ENCODE measurements at places on chromosomes 2 and 18.

DNA sequence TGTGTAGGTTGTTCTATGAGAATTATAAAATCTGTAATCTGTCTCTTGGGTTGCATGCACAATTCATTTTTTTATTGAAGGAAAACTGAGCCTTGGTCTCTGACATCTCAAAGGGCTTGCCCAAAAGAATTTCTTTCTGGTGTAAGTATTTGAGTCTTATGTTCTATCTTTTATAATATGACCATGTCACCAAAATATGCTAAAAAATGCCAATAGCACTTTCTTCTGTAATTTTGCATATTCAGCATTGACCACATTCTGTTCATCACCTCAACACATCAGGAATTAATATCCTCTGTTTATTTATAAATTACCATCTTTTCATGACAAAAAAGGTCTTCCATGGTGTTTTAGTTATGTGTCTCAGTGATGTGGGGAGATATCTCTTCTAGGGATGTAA lies 268.7 kb upstream of the TCF4 start:
- no peak for DNase-seq

GRCh38 chr2:130135692-130136541 lies 6.9 kb upstream of the POTEF start:
- DNase-seq, result no peak

- peak; percentile 49 for DNase-seq
Measured at GRCh38 chr2:223008162-223008561, 43.8 kb upstream of the KCNE4 start.

- DNase-seq, result peak; percentile 74
Measured at GRCh38 chr2:177187631-177188312, 24.8 kb upstream of the HNRNPA3 start.

- no peak for DNase-seq
Measured at GRCh38 chr2:240136671-240137292, 677 bp upstream of the COPS9 start.

DNA sequence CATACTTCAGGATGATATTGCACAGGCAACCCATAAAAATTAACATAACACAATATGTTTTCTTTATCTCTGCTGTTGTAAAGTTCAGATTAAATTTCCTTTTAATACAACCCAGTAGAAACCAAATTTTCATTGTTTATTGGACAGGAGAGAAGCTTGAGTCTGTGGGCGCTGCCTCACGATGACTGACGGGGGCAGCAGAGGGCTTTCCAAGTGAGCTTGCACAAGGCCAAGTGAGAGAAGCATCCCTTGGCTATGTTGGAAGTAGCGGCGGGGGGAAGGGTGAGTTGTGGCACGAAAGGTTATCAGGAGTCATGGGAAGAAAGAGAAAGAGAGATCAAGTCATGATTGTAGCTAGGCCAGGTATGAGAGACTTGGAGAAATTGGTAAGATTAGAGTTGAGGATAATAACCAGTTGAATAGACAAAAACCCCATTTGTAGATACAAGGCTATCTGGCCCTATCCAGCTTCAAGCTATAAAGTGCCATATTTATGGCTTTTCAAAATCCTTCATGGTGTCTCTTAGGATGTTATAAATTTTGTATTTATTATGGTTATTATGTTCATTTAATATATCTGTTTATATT lies 413.7 kb upstream of the FAM98A start:
- DNase-seq, result peak; percentile 76

DNA sequence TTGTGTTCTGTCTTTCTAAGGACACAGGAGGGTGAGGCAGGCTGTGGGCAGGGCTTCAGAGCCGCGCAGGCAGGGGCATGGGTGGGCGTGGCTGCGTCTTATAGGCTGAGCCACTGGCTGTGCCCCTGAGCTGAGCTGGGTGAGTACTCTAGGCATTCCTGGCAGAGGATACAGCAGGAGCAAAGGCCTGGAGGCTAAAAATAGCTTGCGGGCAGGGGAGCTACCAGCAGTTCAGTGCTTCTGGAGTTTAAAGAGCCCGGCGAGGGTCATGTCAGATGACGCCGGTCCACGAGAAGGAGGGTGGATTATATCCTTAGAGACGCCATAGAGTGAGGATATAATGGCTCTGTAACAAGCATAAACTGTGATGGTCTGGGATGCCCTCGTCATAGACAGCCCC lies 31.5 kb upstream of the PDIA6 start:
- DNase-seq, result peak; percentile 80

- DNase-seq, result no peak
Measured at GRCh38 chr18:24402209-24402785, 4.7 kb upstream of the OSBPL1A start.

- no peak for DNase-seq
Measured at GRCh38 chr2:45494978-45495293, 116.1 kb downstream of the SRBD1 start.

- no peak for DNase-seq
Measured at GRCh38 chr2:70160545-70160944, 30.3 kb downstream of the C2orf42 start.

DNA sequence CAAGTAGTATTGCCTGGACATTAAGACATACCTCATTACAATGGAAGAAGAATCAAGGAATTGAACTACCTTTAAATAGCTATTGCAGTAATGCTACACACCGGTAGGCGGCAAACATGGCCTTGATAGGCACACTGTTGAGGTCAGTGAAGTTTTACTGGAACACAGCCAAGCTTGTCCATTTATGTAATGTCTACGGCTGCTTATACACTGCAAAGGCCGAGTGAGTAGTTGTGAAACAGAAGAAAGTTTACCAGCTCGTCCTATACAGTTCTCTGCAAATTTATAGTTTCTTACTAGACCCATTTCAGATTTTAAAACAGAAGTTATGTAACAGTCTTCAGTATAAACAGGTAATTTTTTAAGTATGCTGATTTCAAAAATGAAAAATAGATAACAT lies 38.8 kb downstream of the PPP4R1 start:
- DNase-seq, result peak; percentile 98

GRCh38 chr2:11829947-11830707 lies 83.7 kb downstream of the LPIN1 start:
- peak; percentile 95 for DNase-seq

DNA sequence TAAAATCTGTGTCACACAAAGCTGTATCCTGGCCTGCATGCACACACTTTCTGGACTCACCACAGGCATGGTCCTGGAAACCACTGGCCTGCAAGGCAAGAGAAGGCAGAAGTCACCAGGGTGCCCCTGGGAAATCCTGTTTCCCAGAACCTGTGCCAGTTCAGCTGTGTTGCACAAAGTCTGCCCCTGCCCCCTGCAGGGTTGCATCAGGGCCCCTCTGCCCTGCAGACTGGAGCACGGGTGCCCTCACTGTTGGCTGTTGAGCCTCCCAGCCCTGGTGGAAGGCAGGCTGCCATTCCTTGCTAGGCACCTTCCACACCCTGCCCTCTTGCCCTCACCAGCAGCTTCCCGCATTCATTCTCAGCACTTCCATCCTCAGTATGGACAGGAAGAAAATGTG lies 18.0 kb upstream of the TUBB6 start:
- no peak for DNase-seq

DNA sequence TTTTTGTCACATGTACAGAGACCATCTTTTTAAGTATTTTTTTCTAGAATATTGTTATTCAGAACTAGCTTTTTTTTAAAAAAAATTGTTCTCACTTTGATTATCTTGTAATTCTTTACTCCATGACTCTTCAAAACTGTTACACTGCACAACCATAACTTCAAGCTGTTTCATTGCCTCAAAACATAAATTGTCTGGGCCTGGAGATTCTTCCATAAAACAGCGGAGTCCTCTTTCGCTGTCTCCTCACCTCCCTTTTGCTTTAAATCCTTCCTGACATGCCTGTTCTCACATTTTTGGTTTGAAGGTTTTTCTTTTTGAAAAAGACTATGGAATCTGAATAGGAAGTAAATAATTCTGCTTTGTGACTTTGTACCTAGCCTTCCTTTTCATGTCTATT lies 126.7 kb downstream of the GALNT3 start:
- DNase-seq, result no peak

DNA sequence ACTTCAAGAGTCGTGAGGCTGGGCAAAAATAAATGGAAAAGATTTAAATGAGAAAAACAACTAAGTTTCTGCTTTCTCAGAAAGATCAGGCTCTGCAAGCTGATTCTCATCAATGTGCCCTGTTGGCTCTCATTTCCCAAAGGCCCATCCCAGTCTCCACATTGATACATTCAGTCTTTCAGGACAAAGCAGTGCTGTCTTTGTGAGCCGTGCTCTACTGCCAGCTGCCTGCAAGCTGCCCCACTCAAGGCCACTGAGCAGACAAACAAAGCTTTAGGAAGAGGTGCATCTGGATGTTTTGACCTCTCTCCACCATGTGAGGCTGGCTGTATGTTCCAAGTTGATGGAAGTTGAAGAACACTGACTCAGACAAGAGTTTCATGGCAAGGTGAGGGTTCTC lies 48.8 kb downstream of the FSHR start:
- no peak for DNase-seq

- DNase-seq, result peak; percentile 89
Measured at GRCh38 chr2:228675091-228675490, 493.6 kb upstream of the SPHKAP start.

- peak; percentile 50 for DNase-seq
Measured at GRCh38 chr2:36277146-36277808, 78.3 kb upstream of the CRIM1 start.

DNA sequence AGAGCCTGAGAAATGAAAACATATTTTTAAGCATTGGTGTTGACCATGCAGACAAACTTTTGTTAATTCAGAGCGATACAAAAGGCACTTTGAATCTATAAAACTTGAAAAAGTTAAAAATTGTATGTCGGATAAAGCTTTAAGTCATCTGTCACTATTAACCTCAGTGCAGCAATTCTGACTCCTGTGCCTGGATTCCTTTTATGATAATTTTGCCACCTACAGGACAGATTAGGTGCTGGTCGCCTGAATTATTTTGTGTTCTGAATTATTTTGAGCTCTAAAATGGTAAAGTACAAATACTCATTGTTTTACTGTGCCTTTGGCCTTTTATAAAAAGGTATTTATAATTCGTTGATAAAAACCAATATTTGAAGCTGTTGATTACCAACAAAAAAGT lies 19.4 kb upstream of the RNF138 start:
- no peak for DNase-seq

- DNase-seq, result no peak
Measured at GRCh38 chr2:78024996-78025395, 502.8 kb upstream of the LRRTM4 start.

DNA sequence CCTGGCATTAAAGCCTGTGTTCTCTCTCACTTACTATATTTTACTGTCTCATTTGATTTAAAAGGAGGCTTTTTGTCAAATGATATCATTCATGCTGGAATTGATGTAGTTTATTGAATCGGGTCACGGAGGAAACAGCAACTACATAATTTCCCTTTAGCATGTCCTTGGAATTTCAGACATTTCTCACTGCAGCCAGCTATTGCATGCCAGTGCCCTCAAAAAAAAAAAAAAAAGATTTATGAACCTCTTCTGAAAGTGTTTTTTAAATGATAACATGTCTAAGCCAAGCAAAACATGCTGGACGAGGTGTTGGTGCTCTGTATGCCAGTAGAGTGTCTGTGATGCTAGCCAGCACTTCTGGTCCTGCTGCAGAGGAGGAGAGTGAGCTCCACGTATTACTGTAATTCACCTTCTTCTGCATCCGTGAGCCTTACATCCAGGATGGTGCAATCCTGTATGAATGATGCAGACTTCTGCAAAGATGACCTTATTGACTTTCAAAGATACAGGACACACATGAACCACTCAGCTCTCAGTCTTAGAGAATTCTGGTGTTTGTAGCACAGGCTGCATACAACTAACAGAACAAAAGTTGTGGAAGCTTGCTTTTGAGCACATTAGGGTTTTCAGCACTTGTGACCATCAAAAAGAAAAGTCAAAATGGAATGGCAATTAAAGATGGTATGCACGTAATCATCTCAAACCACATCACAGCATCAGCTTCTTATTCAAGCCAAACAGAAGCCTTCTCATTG lies 31.1 kb downstream of the UGP2 start:
- DNase-seq, result peak; percentile 57

GRCh38 chr2:177909962-177910361 lies 162.6 kb downstream of the PDE11A start:
- peak; percentile 4 for DNase-seq

- DNase-seq, result no peak
Measured at GRCh38 chr2:26730549-26731344, 33.3 kb upstream of the SLC35F6 start.

- peak; percentile 44 for DNase-seq
Measured at GRCh38 chr18:10743766-10744165, 217.9 kb downstream of the NAPG start.

GRCh38 chr2:136016836-136017235 lies 31.4 kb upstream of the DARS1 start:
- DNase-seq, result no peak

DNA sequence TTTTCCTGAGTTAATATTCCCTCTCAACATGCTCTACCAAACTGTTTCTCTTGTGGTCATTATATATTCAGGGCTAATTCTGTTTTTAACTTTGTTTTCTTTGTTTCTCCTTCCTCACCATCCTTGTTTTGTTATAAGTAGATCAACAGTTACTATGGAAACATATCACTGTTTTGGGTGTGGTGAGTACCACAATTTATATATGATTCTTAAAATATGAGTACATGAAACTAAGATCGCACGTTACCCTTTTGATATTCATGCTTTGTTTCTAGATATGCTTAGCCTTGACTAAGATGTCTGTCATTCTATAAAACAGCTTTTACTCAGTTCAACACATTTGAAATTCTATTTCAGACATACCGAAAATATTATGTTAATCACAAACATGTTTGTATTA lies 232.3 kb upstream of the ITGA4 start:
- no peak for DNase-seq

GRCh38 chr2:46601328-46601963 lies 122.1 kb downstream of the TMEM247 start:
- peak; percentile 64 for DNase-seq

DNA sequence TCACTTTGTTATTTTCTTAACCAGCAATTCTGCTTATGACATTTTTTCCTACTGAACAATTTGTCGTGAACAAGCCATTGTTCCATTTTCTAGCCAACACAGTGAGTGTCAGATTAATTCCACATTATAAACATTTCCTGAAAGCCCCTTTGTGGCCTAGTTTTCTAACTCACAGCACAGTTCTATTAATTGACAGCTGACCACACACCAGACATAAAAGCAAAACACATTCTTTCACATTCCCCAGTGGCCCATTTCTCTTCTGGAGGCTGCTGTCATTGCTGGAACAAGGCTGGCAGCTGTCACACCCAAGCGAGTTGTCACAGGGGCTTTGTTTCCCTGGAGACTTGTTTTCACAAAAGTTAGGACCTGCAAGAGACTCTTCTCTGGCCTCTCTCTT lies 50.7 kb downstream of the RNF152 start:
- DNase-seq, result no peak

GRCh38 chr2:102487761-102488462 lies 14.9 kb downstream of the SLC9A4 start:
- DNase-seq, result peak; percentile 15

DNA sequence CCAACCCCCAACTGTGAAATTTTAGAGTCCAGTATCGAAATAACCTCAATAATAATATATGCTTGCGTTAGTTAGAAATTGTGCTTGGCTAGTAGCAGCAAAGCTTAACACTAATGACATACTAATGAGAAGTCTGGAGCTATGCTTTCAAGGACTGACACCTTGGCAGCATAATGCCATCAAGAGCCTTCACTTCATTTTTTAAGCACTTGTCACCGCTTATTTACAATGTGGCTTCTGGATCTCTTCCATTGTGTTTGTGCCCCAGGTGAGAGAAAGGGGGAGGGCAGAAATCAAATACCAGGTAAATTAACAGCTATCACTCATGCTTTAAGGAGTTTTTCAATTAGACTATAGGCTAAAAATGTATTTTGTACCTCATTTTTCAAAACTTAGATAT lies 101.5 kb downstream of the CDH7 start:
- no peak for DNase-seq

All from adipocyte (in vitro differentiated cells).